ENCODE measurements at places on chromosomes 11 and 22. TPM values are rescaled to one million over a fixed set of nuclear protein-coding genes. Genes with fewer than 3 reads are reported as not detected.

The MS4A6E gene
- not detected for total RNA-seq

The CFAP300 gene
- 6.1 TPM for total RNA-seq

The CELSR1 gene
- total RNA-seq, result 108 TPM

The TIMP3 gene
- total RNA-seq, result 43.9 TPM

The ENTHD1 gene
- total RNA-seq, result not detected

The CRYBB3 gene
- total RNA-seq, result not detected

The ABCG4 gene
- 0.42 TPM for total RNA-seq

The COMMD9 gene
- 46.8 TPM for total RNA-seq

The RAG1 gene
- total RNA-seq, result 0.99 TPM

The ADM2 gene
- 1.4 TPM for total RNA-seq
